ENCODE measurements at places on chromosomes 5 and 9.

DNA sequence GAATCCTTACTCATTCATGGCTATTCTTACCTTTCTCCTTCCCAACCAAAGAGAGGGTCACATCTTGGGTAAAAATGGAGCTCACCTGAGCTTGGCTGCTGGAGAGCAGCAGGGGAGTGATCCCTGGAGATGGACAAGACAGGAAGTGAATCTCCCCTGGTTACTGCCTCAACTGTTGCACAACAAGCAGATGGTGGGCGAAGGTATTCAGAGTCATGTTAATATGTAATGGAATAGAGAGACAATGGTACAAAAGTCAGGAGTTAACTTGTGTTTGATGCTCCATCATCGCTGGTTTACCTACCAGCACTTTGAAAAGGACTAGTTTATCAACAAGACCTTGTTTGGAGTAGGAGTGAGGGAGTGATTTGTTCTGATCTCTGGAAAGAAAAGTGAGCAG, 13.0 kb upstream of the PLPP1 start:
- no peak for DNase-seq

GRCh38 chr9:84667571-84668195, 1.8 kb upstream of the NTRK2 start:
- DNase-seq = no peak

DNA sequence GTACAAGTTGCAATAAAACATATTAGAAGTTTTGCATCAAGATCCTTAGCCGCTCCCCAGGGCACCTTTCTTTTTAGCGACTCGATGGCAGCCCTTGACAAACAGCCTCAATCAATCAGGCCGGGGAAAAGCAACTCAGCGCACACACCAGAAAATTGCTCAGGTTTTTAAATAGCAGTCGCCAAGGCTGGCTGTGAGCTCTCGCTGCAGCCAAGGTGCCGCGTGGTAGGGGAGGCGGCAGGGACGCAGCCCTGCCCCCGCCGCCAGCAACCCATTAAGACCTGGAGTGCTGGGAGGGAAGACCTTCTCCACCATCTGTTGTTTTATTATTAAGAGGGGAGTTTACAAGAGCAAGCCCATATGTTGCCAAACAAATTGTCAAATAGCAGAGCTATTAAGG, 22.6 kb downstream of the ASS1 start:
- DNase-seq = no peak

GRCh38 chr9:92746567-92747458, 17.8 kb downstream of the BICD2 start:
- DNase-seq = peak; percentile 10

GRCh38 chr5:39513236-39513635, 88.5 kb upstream of the DAB2 start:
- DNase-seq = no peak

DNA sequence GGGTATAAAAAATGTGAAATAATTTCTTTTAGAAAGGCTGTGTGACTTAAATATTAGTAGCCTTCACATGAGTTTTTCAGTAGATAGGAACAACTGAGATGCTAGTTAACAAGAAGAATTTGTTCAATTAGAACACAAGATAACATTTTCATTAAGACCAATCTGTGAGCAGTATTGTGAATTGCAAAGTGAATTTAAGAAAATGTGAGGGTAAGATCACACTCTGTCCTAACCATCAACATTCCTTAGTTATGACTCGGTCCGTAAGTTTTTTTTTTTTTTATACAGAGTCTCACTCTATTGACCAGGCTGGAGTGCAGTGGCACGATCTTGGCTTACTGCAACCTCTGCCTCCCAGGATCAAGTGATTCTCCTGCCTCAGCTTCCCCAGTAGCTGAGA, 180.2 kb upstream of the EGFLAM start:
- no peak for DNase-seq

DNA sequence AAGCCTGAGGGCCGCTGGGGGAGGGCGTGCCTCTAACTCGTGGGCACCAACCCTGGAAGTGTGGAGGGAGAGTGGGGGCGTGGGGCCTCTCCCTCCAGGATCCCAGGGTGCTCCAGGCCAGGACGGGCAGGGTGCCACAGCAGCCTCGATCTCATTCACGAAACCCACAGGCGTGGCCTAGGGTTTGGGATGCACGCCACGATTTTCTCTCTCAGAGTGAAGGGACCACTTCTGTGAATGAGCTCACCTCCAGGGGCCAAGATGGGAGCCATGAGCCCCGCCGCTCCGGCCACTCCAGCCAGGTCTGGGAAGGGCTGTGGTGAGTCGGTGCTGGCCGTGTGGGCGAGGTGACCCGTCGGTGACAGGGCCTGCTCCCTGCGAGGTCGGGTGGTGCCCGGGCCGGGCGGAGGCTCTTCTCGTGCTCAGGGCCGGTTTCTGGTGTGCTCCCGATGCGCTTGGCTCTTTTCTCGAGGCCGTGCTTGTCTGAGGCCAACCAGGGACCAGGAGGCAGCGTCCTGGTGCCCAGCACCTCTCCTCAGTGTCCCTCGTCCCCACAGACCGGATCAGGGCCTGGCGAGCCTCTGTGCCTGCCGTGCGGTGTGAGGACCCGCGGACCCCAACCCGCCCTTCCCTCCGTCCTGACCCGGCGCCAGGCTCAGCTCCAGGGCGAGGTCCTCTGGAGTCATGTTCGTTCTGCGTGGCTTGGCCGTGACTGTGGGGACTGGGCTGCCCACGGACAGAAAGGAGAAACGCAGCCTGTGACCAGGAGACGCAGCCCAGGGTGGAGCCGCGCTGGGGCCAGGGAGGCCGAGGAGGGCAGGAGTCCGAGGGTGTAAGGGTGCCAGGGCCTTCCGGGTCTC, 31.0 kb downstream of the TPPP start:
- no peak for DNase-seq

- no peak for DNase-seq
Measured at GRCh38 chr5:97009212-97009898, 73.5 kb downstream of the LNPEP start.

DNA sequence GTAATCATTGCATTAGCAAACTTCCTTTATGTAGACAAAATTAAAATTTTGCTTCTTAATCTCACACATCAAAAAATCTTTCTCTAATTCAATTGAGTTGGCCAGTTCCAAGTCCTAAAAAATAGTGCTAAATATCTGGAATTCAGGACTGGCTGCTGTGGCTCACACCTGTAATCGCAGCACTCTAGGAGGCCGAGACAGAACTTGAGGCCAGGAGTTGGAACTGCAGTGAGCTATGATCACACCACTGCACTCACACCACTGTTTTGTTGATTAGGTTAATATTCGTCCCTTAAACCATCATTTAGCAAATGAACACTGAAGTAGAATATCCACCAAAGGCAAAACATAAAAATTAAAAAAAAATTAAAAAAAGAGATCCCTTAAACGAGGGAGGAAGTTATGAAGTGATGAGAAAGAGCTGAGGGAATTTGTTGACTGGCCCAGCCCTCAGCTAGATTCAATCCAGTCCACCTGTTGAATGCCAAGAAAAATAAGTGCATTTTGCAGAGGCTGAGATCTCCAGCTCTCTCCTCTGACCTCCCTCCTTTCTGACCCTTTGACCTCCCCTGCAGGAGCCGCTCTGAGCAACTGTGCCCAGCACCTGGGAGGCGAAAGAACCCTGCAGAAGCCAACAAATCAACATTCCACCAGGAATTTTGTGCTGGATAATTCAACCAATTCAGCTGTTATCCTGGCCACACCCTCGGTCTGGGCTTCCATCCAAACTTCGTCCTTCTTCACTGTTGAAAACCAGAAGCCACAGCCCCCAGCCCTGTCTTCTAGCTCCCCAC, 96.8 kb downstream of the OR2K2 start:
- peak; percentile 6 for DNase-seq

DNA sequence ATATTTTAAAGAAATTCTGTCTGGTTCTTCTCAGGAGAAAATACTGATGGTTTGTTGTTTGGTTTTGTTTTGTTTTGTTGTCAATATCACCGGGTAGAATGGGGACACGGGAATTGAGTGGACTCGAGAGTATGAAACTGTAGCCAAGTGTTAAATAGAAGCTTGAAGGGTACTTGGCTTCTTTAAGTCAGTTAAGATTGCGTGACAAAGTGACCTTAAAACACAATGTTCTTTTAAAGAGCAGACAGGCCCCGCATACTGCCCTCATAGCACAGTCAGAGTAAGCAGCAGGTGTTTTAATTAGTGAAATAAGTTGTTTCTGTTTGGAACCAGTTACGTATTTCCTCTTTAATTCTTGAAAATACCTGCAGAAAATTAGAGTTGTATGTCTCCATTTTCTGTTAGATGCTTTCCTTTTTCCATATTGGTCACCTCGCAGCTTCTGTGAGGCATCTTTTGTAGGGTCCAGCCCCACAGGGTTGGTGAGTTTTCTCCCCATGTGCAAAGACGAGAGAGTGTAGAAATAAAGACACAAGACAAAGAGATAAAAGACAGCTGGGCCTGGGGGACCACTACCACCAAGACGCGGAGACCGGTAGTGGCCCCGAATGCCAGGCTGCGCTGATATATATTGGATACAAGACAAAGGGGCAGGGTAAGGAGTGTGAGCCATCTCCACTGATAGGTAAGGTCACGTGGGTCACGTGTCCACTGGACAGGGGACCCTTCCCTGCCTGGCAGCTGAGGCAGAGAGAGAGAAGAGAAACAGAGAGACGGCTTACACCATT, 9.6 kb downstream of the TRIP13 start:
- DNase-seq = no peak

DNA sequence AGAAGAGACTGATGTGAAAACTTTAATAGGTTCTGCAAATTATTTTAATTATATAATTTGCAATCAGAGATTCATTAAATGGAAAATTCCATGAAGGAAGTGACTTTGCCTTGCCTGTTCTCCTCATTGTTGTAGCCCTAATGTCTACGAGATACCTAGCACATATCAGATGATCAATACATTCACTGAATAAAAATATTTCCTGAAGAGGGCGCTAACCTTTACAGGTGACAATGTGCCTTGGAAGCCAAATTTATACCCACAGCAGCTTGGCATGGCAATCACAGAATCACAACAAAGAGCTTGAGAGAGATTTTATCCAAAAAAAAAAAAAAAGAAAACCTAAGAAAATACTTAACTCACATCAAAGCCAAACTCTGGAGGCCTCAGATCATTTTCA, 17.4 kb downstream of the HAUS6 start:
- DNase-seq = no peak

GRCh38 chr9:74132986-74133385, 364.1 kb upstream of the RORB start:
- no peak for DNase-seq

DNA sequence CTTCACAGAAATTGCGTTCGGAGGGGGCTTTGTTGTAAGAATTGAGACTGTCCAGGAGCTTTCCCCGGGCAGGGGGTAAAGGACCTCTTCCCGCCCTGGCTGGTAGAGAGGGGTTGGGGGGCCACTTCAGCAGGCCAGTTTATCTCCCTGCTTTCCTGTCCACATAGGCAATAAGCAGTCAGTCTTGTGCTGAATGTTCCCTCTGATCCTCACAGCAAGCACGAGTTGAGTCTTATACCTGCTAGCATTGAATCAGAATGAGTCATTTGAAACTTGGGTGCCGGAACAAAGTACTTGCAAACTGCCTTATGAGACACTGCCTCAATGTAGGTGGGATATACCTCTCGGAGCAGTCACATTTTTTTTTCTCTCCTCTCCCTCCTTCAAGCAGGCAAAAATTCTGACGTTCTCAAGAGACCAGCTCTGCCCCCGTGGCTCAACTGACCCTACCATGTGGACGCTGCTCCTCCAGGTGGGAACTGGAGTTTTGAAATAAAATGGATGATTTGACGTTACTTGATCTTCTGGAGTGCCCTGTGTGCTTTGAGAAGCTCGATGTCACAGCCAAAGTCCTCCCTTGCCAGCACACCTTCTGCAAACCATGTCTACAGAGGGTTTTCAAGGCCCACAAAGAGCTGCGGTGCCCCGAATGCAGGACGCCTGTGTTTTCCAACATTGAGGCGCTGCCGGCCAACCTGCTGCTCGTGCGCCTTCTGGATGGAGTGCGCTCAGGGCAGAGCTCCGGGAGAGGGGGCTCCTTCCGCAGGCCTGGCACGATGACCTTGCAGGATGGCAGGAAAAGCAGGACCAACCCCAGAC, 1.3 kb downstream of the SH3RF2 start:
- DNase-seq = no peak

- DNase-seq = no peak
Measured at GRCh38 chr9:13171261-13171660, 108.2 kb downstream of the MPDZ start.

DNA sequence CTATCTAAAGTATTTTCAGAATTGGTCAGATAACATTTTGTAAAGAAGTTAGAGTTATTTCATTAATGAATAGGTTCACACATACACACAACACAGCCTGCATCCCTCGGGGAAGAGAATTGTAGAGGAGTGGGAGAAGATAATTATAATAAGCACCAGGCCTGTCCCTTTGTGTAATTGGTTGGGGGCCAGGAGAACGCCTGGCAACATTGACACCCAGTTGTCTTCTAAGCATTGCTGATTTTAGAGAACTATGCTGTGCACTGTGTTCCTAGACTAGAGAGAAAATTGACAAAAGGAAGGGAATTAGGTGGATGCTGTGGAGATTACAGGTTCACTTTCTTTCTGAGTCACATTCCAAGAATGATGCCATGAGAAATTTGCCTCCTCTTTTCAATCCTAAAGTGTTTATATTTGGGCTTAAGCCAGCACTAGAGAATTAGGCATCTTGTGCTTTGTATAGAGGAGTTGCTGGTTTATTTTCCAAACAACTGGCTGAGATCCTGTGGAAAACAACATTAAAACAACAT, 247.6 kb downstream of the COX7C start:
- no peak for DNase-seq

- no peak for DNase-seq
Measured at GRCh38 chr9:12413986-12414385, 279.2 kb upstream of the TYRP1 start.

GRCh38 chr5:137619191-137619870, 116.6 kb downstream of the KLHL3 start:
- no peak for DNase-seq

GRCh38 chr9:134276453-134277245, 49.6 kb upstream of the RXRA start:
- no peak for DNase-seq

DNA sequence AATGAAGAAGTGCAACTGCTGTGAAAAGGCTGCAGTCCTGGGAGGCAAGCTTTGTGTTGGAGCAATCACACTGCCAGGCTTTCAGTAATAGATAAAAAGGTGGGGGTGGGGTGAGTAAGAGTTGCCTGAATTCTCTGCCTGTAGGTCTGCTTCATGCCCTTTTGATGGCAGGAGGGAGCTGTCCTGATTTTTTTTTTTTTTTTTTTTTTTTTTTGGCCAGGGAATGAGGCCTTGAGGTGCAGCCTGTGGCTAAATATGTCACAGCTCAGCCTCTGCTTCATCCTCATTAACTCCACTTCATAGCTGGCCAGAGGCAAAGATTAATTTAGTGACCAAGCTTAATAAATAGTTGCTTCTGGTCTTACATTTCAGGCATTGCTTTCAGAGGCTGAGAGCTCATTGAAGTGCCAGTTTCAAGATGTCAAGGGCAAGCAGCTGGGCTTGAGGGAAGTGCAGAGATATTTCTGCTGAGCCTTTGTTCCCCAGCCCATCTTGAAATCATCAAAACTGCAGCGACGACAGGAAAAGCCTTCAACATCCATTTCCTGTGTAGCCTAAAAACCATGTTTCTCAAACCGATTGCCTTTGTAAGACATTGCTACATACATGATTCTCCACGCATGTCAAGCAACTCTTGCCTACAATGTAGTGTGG, 134.7 kb downstream of the MACIR start:
- DNase-seq = peak; percentile 2

- DNase-seq = no peak
Measured at GRCh38 chr5:136015966-136016650, 12.7 kb upstream of the TGFBI start.
